ENCODE measurements at places on chromosomes 2 and 18.

DNA sequence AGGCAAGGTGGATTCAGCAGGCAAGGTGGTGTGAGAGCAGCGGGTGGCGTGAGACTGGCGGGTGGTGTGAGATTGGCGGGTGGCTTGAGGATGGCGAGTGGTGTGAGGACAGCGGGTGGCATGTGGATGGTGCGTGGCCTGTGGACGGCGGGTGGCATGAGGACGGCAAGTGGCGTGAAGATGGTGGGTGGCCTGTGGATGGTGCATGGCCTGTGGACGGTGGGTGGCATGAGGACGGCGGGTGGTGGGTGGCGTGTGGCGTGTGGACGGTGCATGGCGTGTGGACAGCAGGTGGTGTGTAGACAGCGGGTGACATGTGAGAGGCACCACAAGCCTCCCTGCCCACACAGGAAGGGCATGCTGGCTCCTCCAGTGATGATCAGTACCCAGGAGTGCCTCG, 186.9 kb upstream of the SALL3 start:
- no peak for DNase-seq

DNA sequence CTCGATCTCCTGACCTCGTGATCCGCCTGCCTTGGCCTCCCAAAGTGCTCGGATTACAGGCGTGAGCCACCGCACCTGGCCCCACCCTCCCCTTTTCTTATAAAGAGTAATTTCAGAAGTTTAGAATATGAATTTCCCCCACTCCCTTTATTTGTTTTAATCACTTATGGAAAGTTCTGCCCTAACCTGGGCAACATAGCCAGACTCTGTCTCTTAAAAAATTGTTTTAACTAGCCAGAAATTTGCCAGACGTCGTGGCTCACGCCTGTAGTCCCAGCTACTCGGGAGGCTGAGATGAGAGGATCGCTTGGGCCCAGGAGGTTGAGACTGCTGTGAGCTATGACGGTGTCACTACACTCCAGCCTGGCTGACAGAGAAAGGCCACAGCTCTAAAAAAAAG, 7.7 kb upstream of the NBAS start:
- DNase-seq, result no peak

GRCh38 chr2:12210016-12210933, 463.8 kb downstream of the LPIN1 start:
- no peak for DNase-seq

- no peak for DNase-seq
Observed at GRCh38 chr2:198316852-198317396, 512.5 kb downstream of the PLCL1 start.

DNA sequence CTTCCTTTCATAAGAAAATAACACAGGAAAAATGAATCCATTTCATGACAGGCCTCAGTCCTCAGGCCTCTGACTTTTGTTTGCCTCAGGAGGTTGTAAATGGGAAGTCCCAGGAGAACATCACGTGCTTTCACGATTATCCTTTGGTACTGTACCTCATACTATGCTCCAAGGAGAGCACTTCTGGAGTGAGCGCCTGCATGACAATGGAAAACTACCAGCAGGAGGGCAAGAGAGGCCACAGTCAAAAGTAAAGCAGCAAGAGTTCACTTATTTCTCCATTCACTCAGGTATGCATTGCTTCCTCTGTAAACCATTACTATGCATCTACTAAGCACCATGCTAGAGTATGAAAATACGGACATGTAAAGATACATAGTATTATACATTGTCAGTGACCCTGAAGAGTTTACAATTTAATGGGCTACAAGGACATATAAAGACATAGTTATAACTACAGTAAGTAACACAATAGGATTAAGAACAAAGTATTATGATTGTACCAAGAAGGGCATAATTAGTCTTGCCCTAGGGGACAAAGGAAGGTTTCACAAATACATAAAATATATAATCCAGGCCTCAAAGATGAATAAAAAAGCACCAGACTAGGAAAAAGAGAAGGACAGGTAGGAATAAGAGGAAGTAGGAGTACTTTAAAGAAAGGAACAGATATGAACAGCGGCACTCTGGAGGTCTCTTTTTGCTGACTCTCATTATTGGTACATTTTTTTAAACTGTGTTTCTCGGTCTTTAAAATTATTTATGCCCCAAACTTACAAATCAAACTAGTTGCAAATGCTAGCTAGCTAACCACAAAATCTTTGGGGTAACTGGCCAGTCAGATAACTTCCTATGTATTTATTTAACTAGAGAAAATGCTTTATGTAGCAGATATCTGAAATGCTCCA, 806.7 kb downstream of the NRXN1 start:
- no peak for DNase-seq

GRCh38 chr2:36754578-36754977, 58.1 kb downstream of the VIT start:
- DNase-seq, result no peak
